ENCODE measurements at places on chromosomes 2 and 18. TPM values are rescaled to one million over a fixed set of nuclear protein-coding genes. Genes with fewer than 3 reads are reported as not detected.

Gene ARL5A
- total RNA-seq = 27.3 TPM

Gene RUFY4
- 2.1 TPM for total RNA-seq

DNA sequence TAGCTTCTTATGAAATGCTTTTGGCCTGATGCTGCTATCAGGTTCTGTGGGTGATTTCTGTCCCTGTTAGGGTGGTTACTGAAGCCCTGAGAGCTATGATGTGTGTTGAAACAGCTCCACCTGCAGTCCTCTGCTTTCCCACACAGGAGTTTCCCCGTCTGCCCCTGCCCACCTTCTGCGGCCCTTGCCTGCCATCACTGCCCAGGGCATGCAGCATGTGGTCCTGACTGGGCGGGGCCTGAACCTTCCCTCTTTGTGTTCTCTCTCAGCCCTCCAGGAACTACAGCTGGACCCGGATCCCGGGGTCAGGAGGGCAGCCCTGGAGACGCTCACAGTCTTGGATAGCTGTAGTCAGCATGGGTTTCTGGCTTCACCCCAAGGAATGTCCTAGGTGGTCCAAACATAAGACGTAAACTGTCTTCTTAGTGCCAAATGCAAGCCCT lies 21.4 kb downstream of the HJURP start:
- no peaks in the 10 kb centered on the region for H3K27me3 ChIP-seq
- no peak overlapping the region for H3K4me3 ChIP-seq
- no peaks in the 10 kb centered on the region for H3K4me1 ChIP-seq
- no peaks in the 10 kb centered on the region for H3K36me3 ChIP-seq
- no peak overlapping the region for H3K27ac ChIP-seq
- DNase-seq = no peak

DNA sequence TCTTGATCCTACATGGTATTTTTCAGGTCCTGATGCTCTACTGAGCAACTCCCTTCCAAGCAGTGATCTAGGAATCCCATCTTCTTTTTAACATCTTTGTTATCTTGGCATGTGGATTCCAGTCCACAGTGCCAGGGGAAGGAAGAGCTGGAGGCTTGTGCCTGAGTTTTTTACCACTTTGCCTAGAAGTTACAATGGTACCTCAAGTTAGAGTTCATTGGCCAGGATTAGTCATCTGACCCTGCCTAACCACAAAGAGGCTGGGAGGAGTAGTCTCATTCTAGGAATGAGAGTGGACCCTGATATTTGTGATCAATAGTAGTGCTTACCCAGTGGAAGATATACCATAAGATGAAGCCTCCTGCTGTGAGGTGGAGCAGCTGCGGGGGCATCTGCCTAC lies 109.3 kb downstream of the ADCYAP1 start:
- H3K4me3 ChIP-seq = no peak overlapping the region
- H3K4me1 ChIP-seq = no peaks in the 10 kb centered on the region
- H3K27me3 ChIP-seq = no peaks in the 10 kb centered on the region
- H3K36me3 ChIP-seq = no peaks in the 10 kb centered on the region
- no peak overlapping the region for H3K27ac ChIP-seq

DNA sequence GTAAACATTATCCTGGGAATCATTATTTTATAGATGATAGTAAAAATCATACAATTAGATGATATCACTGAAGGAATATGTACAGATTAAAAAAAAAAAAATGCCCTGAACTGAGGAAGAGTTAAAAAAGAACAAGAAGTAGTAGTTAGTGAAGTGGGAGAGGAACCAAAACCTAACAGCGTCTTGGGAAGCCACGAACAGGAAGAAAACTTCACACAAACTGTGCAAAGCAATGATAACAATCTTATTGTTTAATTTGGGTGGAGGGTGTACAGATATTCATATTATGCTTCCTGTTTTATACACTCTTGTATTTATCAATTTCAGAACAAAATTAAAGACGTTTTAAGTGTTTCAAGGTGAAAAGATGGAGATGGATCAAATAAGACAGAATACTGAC lies 3.5 kb downstream of the HEATR5B start:
- peak overlapping the region; percentile 60 for H3K27ac ChIP-seq
- peaks cover 38% of the 10 kb centered on the region for H3K36me3 ChIP-seq
- peaks cover 62% of the 10 kb centered on the region for H3K4me1 ChIP-seq
- H3K4me3 ChIP-seq = peak overlapping the region; percentile 84
- no peak for DNase-seq

GRCh38 chr18:68219872-68220271 lies 495.0 kb downstream of the TMX3 start:
- no peaks in the 10 kb centered on the region for H3K27me3 ChIP-seq
- no peaks in the 10 kb centered on the region for H3K36me3 ChIP-seq
- H3K27ac ChIP-seq = no peak overlapping the region

GRCh38 chr2:136086253-136087016 lies 31.5 kb downstream of the CXCR4 start:
- H3K36me3 ChIP-seq = no peaks in the 10 kb centered on the region
- H3K4me3 ChIP-seq = no peak overlapping the region
- no peaks in the 10 kb centered on the region for H3K27me3 ChIP-seq
- no peak overlapping the region for H3K27ac ChIP-seq
- no peaks in the 10 kb centered on the region for H3K4me1 ChIP-seq

DNA sequence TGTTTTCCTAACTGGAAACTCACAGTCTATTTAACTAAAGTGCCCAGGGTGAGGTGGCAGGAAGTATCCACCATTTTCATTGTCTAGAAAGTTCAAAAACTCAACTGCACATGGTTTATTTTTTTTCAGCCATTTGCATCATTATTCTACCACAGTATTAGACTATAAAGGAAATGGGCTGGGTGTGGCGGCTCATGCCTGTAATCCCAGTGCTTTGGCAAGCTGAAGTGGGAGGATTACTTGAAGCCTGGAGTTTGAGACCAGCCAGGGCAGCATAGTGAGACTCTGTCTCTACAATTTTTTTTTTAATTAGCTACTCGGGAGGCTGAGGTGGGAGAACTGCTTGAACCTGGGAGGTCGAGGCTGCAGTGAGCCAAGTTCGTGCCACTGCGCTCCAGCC lies 213.8 kb downstream of the MYO3B start:
- H3K27me3 ChIP-seq = peaks cover 16% of the 10 kb centered on the region
- H3K27ac ChIP-seq = no peak overlapping the region
- H3K4me3 ChIP-seq = no peak overlapping the region
- H3K4me1 ChIP-seq = no peaks in the 10 kb centered on the region

- peaks cover 2% of the 10 kb centered on the region for H3K27me3 ChIP-seq
- no peak overlapping the region for H3K27ac ChIP-seq
- no peaks in the 10 kb centered on the region for H3K36me3 ChIP-seq
- no peak overlapping the region for H3K4me3 ChIP-seq
These were observed 284.8 kb downstream of the MREG start for GRCh38 chr2:215728504-215729065.

- DNase-seq = peak; percentile 31
- no peaks in the 10 kb centered on the region for H3K36me3 ChIP-seq
- H3K27me3 ChIP-seq = no peaks in the 10 kb centered on the region
- no peaks in the 10 kb centered on the region for H3K4me1 ChIP-seq
These were observed 8.2 kb upstream of the TMEM182 start for GRCh38 chr2:102753563-102754159.

- no peaks in the 10 kb centered on the region for H3K4me1 ChIP-seq
- DNase-seq = no peak
- H3K4me3 ChIP-seq = no peak overlapping the region
- H3K27ac ChIP-seq = no peak overlapping the region
- no peaks in the 10 kb centered on the region for H3K27me3 ChIP-seq
- no peaks in the 10 kb centered on the region for H3K36me3 ChIP-seq
These were observed 278.4 kb downstream of the TMX3 start for GRCh38 chr18:68436485-68436884.

GRCh38 chr2:99481941-99482340 lies 7.9 kb downstream of the REV1 start:
- H3K36me3 ChIP-seq = peaks cover 4% of the 10 kb centered on the region
- H3K27ac ChIP-seq = no peak overlapping the region
- no peak for DNase-seq
- peaks cover 15% of the 10 kb centered on the region for H3K4me1 ChIP-seq
- no peaks in the 10 kb centered on the region for H3K27me3 ChIP-seq

GRCh38 chr2:110983133-110983532 lies 137.6 kb upstream of the BCL2L11 start:
- no peak overlapping the region for H3K27ac ChIP-seq
- H3K36me3 ChIP-seq = no peaks in the 10 kb centered on the region
- no peak for DNase-seq
- H3K4me1 ChIP-seq = no peaks in the 10 kb centered on the region
- H3K4me3 ChIP-seq = no peak overlapping the region

DNA sequence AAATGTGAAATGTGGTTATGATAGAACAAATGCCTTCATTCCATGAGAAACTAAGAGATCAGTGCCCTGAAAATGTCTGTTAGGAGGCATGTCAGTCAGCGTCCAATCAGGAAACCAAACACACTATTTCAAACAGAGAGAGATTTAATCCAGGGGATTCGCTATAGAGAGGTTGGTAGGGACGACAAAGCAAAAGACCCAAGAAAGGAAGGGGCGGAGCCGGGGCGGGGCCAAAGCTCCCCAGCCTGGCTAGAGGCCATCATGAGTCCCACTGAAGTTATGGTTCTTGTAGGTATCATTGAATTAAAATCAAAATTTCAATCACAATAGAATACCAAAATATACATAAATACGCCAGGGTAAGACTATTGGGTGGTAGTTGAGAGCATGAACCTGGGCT lies 32.9 kb upstream of the RNF149 start:
- H3K4me3 ChIP-seq = peak overlapping the region; percentile 40
- DNase-seq = peak; percentile 61
- H3K4me1 ChIP-seq = peaks cover 13% of the 10 kb centered on the region
- no peak overlapping the region for H3K27ac ChIP-seq
- no peaks in the 10 kb centered on the region for H3K36me3 ChIP-seq

DNA sequence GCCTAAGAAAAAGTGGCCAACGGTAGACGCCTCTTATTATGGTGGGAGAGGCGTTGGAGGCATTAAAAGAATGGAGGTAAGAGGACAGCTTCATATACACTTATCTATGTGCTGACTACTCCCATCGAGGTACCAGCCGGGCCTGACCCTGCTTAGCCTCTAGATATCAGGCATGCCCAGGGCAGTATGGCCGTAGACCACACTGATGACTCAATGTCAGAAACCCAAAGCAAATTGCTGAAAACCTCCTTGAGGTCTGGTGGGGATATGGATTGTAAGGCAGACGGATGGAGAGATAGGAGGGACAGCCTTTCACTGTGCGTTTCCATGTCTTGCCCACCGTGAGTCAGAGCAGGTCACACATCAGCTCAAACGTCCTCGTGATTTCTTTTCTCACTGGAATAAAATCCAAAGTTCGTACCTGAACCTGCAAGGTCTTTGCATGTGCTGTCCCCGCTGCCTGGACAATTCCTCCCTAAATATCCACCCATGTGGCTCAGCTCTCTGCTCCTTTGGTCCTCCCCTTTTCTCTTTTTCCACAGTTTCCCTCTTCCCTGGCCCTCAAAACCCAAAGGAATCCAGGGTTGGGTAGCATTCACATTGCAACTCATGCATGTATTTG lies 168.9 kb downstream of the ANTXR1 start:
- no peak for DNase-seq
- H3K27ac ChIP-seq = no peak overlapping the region
- no peaks in the 10 kb centered on the region for H3K36me3 ChIP-seq
- H3K4me3 ChIP-seq = no peak overlapping the region
- H3K4me1 ChIP-seq = no peaks in the 10 kb centered on the region

DNA sequence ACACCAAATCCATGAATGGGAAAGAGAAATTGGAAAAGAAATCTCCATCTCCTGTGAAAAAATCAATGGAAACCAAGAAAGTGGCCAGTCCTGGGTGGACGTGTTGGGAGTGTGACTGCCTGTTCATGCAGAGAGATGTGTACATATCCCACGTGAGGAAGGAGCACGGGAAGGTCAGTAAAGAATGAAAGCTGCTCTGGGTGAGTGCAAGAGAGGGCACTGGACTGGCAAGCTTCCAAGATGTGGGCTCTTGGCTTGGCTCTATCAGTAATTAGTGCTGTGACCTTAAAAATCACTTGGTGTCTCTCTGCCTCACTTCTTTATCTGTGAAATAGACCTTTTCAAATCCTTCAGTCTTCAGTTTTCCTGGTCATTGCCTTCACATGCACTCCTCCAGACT lies 89.0 kb downstream of the ZNF532 start:
- no peak overlapping the region for H3K27ac ChIP-seq
- peaks cover 2% of the 10 kb centered on the region for H3K36me3 ChIP-seq
- DNase-seq = no peak
- no peak overlapping the region for H3K4me3 ChIP-seq
- peaks cover 3% of the 10 kb centered on the region for H3K27me3 ChIP-seq
- no peaks in the 10 kb centered on the region for H3K4me1 ChIP-seq

DNA sequence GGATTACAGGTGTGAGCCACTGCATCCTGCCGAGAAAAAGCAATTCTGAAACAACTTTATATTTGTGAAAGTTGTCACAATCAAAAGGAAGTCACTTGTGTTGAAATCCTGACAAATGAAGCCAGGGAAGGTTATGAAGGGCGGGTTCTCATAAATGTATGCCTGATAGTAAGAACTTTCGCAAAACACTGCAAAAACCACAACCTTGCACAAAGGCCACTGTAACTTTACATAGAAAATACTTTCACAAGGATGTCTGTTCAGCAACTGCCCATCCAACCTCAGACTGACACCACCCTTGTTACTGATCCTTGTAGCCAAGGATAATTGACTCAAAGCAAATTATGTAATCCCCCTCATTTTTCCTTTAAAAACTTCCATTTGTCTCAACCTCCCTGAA lies 90.6 kb downstream of the SLC4A3 start:
- H3K27ac ChIP-seq = no peak overlapping the region
- no peak overlapping the region for H3K4me3 ChIP-seq
- H3K4me1 ChIP-seq = no peaks in the 10 kb centered on the region
- no peak for DNase-seq
- no peaks in the 10 kb centered on the region for H3K27me3 ChIP-seq

- no peak overlapping the region for H3K27ac ChIP-seq
- no peaks in the 10 kb centered on the region for H3K36me3 ChIP-seq
- H3K27me3 ChIP-seq = no peaks in the 10 kb centered on the region
- no peaks in the 10 kb centered on the region for H3K4me1 ChIP-seq
- no peak overlapping the region for H3K4me3 ChIP-seq
- no peak for DNase-seq
These were observed 174.5 kb downstream of the PTPRM start for GRCh38 chr18:7741640-7742039.

DNA sequence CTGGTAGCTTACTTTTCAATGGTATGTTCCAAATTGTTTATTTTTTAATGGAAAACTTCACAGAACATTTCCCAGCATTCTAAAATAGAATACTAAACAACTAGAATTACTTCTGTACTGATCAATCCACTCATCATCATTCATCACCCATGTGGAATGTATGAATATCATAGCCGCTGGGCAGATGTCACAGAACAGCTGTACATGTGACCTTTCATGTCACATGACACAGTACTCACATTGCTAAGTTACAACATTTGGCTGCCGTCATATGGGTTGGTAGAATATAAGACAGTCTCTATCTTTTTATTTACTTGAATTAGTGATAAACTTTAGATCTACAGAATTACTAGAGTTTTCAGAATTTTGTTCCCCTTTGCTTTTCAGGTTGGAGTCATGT lies 387.6 kb downstream of the ZEB2 start:
- no peaks in the 10 kb centered on the region for H3K36me3 ChIP-seq
- no peak for DNase-seq
- H3K27me3 ChIP-seq = no peaks in the 10 kb centered on the region
- no peak overlapping the region for H3K27ac ChIP-seq
- H3K4me3 ChIP-seq = no peak overlapping the region

GRCh38 chr2:7676714-7677113 lies 759.5 kb downstream of the RNF144A start:
- H3K4me3 ChIP-seq = no peak overlapping the region
- no peaks in the 10 kb centered on the region for H3K36me3 ChIP-seq
- no peak for DNase-seq
- H3K27ac ChIP-seq = no peak overlapping the region
- no peaks in the 10 kb centered on the region for H3K27me3 ChIP-seq

GRCh38 chr2:69168144-69168813 lies 155.3 kb downstream of the ANTXR1 start:
- peaks cover 8% of the 10 kb centered on the region for H3K27me3 ChIP-seq
- H3K4me3 ChIP-seq = no peak overlapping the region
- H3K4me1 ChIP-seq = no peaks in the 10 kb centered on the region
- H3K36me3 ChIP-seq = no peaks in the 10 kb centered on the region
- H3K27ac ChIP-seq = no peak overlapping the region

Measured in CD4-positive, CD25-positive, alpha-beta regulatory T cell (primary cell).